ENCODE measurements at places on chromosomes 2 and 18.

DNA sequence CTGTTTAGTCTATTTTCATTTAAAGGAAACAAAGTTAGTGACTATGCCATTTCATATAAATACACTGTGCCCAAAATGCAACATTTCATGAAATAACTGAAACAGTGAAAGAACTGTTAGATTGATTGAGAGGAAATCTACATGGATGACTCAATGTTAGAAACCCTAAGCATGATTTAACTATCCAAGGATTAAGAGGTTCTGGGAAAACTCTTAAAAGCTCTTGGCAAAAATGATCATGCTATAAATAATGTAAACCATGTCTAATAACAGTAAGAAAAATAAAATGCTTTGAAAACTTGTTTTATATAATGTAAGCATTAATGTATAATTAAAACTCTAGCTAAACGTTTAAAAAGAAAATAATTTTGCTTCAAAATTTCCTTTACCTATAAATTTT, 23.5 kb downstream of the MMADHC start:
- DNase-seq = no peak

DNA sequence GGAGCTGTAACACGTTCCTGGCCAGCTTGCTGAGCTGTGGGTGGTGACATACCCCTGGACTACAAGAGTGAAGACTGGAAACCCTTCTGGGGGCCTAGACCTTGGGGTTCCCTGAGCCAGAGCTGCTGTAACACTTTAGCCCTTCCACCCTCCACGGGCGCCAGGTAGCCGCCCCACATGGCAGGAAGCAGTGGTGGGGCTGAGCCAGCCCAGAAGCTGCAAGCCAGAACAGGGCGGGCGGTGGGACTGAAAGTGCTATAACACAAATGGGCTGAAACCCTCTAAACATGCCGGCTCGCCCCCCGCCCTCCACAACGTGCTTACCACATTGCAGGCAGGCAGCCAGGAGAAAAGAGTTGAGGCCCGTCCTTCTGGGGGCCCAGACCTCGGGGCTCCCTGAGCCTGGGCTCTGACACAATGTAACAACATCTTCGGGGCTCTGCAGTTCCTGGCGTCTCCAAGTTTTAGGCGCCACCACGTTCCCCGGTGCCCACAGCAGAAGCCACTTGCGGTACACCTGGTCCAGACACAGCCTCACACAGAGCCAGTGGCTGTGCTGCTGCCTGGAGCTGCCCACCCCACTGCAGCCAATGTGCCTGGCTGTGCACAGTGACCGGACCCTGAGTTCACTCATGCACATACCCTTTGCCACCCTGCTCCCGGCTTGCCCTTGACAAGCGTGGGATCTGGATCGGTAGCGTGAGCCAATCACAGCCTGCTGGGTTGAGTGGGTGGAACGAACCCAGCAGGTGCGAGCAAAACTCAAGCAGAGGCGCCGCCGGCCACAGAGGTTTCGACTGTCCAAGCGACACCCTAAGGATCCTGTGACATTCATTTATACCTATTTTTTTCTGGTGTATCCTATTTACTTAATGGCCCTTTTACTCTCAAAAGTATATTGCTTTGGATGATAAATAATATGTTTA, 127.4 kb upstream of the FHL2 start:
- DNase-seq = no peak

GRCh38 chr2:127634066-127634617, 11.8 kb upstream of the GPR17 start:
- no peak for DNase-seq

- DNase-seq = no peak
Measured at GRCh38 chr18:69261406-69261805, 139.3 kb upstream of the DOK6 start.

- DNase-seq = no peak
Measured at GRCh38 chr2:234678711-234679110, 181.8 kb upstream of the ARL4C start.

- DNase-seq = no peak
Measured at GRCh38 chr2:159450180-159450579, 163.7 kb upstream of the WDSUB1 start.

- DNase-seq = no peak
Measured at GRCh38 chr18:74570266-74570665, 27.4 kb upstream of the ZNF407 start.

GRCh38 chr18:21774722-21775121, 34.1 kb downstream of the MIB1 start:
- no peak for DNase-seq

DNA sequence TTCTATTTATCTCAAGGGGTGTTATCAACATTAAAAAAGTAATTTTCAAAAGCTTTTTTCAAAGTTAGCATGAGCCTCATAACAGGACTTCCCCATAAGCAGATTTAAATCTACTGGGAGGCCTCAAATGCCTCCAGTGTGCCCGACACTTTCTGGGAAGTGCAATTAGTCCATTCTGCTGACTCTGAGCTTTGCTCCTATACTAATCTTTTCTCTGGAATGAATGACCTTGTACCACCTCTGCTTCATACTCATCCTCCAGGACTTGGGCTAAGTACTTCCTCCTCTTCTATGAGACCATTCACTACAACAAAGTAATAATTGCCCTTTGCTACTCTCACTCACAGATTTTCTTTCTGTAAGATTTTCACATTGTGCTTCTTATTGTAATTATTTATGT, 111.1 kb downstream of the RIT2 start:
- DNase-seq = no peak

GRCh38 chr2:169106134-169106533, 36.8 kb downstream of the DHRS9 start:
- no peak for DNase-seq

DNA sequence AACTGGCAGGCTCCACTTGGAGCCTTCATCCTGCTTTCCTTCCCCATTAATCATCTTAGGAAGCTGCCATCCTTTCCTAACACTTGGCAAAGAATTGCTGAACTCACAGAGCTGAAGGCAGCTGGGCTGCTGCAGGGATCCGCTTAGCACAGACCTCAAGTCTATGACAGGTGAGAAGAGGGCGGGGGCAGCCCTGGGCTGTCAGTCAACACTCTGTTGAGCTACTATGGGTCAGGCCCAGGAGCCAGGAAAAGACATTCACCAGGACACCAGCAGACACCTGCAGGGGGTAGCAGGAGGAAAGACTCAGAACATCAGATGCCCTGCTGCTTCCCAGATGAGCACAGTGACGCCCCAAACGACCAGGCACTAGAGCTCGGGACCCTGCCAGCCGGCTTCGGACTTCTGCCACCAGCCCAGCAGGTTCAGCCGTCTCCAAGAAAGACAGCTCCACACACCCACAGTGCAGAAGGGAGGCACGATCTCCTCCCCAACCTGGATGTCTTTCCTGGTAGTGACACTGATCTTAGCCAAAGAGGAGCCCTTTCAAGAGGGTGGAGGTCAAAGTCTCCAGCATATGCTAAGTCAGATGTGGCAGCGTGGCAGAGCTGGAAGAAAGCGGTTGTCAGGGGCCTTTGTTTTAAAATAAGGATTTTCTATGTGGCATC, 55.2 kb downstream of the SNORC start:
- DNase-seq = no peak
